Prostate gland (tissue), 2 donors: ENCODE measurements at places on chromosomes 4 and X.

DNA sequence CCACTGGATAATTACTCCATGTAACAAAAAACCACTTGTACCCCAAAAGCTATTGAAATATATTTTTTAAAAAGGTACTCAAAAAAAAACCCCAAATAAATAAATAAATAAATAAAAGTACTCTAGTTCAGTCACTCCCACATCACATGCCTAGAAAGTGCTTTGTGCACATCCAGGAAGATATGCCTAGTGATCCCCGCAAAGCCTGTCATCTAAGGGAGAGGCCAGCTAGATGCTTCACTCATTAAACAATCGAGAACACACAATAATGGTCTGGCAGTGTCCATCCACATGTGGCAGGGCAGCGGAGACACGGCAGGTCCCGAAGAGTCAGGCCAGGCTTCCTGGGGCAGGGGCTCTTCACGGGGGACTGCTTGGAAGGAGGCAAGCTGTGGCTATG lies 47.6 kb downstream of the RAB33B start:
- peak; percentile 20 for DNase-seq

DNA sequence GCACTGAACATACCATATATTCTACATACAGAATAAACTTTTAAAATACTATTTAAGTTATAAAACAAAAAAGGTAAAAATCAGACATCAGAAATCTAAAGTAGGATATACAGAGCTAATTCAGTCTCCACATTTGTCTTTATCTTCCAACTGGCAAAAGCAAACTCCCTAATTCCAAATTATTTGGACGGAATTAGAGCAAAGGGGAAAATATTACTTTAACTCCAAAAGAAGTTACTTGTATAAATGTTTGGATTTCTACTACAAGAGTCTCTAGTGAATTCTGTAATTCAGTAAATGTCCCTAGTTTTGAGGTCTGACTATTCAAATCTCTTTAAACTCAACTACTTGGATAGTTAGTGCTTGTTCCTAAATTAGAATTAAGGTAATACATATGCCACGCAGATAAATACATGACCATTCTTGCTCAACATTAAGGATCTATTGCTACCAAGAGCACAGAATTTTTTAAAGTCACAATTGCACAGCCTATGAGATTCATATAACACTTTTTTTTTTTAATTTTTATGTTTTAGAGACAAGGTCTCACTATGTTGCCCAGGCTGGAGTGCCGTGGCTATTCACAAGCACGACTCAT lies 7.3 kb downstream of the ZNF280C start:
- DNase-seq: no peak

- no peak for DNase-seq
These were observed 375.4 kb upstream of the PITX2 start for GRCh38 chr4:110998320-110998719.

GRCh38 chr4:156939139-156939538 lies 32.5 kb downstream of the PDGFC start:
- DNase-seq: no peak

DNA sequence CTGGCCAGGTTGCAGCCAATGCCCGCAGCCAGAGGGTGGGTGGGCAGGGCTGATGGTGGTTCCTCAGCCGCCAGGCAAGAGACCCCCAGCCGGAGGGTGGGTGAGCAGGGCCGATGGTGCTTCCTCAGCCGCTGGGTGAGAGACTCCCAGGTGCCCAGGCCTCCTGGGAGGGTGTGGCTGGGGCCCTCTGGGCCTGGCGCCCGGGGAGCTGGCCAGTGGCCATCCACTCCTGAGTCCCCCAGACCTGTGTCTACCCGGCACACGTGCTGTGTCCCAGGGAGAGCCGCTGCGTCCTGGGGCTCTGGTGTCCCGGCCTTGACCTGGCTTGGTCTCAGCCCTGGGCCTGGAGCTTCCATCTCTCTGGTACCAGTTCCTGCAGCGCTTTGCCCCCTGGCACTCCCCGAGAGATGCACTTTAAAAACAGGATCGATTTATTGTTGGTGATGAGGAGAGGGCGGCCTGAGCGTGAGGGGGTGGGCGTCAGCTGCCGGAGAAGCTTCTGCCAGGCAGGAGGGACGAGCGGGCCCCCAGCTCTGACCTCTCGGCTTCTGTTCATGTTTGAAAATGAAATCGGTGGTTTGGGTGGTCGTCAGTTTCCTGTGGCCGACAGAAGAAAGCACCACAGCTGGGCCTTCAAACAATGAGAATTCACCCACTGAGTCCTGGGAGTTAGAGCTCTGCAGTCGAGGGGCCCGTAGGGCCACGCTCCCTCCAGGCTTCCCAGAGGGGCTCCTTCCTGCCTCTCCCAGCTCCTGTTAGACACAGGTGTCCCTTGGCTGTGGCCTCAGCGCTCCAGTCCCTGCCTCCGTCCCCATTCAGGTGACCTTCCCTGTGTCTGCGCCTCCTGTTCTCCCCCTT lies 6.5 kb downstream of the DOK7 start:
- no peak for DNase-seq

DNA sequence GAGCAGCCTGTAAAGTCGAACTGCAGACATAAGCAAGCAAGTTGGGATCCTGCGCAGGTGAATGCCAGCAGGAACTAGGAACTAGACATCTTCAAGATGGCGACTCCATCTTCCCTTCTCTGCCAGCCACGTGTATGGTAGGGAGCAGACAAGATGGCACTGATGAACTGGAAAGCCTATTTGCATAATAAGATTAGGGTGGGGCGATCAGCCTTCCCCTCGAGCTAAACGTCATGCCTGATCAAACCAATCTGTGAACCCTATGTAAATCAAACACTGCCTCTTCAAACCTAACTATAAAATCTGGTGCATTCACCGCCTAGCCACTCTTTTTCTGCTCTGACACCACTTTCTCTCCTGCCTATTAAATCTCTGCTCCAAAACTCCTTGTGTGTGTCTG lies 28.1 kb upstream of the LGI2 start:
- no peak for DNase-seq

DNA sequence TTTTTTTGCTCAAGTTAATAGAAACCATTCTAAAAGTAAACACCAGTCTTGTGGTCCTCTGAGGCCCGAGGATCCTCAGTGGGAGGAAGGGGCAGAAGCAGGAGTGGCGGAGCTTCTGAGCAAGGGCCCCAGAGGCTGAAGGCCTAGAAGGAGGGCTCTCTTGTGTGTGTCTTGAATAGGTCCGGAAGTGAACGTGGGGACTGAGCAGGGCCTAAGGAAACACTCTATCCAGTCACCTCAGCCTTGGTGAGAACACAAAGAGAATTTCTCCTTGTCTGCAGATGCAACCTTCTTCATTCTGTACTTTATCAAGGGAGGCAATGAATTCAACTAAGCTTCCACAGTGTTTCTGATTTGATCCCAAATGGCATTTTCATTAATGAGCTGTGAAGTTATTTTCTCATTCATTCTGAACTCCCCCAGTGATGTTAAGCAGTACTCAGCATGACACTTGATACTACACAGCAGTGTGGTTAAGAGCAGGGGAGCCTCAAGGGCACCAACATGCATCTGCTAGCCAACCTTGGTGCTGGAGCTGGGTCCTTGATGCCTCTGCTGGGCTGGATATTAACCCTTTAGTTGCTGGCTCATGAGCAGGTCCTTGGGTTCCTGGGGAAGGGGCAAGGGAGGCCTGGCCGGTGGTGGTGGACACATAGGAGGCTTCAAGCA lies 64.7 kb downstream of the RBM47 start:
- no peak for DNase-seq

GRCh38 chr4:108141213-108141950 lies 27.4 kb downstream of the LEF1 start:
- DNase-seq: no peak

GRCh38 chrX:131225078-131225477 lies 64.0 kb downstream of the IGSF1 start:
- DNase-seq: no peak

- DNase-seq: no peak
These were observed 78.1 kb downstream of the CNGA2 start for GRCh38 chrX:151812661-151813060.

GRCh38 chr4:158652920-158653319 lies 18.8 kb downstream of the C4orf46 start:
- no peak for DNase-seq

DNA sequence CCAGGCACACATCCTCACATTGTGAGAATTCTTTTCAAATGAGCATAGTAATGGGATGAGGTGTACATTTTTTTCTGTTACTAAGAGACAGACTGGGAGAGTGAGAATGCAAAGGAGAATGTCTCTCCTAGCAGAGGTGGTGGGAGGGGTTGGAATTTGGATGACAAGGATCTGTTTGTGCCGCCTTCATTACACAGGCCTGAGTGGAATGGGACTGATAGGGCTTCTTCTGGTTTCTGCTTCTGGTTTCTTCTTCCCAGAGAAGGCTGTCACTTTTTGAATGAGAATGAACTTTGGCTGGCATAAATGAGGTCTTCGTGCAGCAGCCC lies 55.4 kb downstream of the C4orf51 start:
- peak; percentile 21 for DNase-seq

- peak; percentile 61 for DNase-seq
These were observed 76.5 kb upstream of the BCOR start for GRCh38 chrX:40174001-40174853.

- DNase-seq: no peak
These were observed at the start of gene GDI1 for GRCh38 chrX:154436983-154437752. Gene GDI1 (plus strand): TSS chrX:154437154. CDS start chrX:154437255, 101 bp downstream.

DNA sequence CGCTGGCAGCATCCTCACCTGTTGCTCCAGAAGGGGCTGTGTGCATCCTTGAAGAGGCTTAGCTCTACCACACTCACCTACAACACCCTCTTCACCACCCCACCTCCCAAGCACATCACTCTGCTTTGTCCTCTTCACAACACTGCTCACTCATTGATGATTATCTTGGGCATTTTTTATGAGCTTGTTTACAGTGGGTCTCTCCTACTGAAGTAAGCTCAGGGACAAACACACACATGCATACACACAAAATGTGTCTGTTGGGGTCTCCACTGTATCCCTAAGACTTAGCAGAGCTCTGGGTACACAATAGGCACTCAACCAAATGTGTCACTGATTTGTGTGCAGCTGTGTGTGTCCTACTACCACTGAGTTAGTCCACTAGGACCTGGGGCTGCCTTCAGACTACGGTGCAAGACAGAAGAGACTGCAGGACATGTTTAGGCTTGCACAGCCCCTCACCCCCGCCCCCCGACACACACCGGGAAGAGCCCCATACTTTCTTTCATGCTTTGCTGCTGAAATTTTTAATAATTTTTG lies 1.3 kb upstream of the GABRE start:
- DNase-seq: no peak
